ENCODE measurements at places on chromosomes 12 and 14.

- DNase-seq: no peak
Measured at GRCh38 chr12:65886996-65887395, 62.7 kb downstream of the HMGA2 start.

DNA sequence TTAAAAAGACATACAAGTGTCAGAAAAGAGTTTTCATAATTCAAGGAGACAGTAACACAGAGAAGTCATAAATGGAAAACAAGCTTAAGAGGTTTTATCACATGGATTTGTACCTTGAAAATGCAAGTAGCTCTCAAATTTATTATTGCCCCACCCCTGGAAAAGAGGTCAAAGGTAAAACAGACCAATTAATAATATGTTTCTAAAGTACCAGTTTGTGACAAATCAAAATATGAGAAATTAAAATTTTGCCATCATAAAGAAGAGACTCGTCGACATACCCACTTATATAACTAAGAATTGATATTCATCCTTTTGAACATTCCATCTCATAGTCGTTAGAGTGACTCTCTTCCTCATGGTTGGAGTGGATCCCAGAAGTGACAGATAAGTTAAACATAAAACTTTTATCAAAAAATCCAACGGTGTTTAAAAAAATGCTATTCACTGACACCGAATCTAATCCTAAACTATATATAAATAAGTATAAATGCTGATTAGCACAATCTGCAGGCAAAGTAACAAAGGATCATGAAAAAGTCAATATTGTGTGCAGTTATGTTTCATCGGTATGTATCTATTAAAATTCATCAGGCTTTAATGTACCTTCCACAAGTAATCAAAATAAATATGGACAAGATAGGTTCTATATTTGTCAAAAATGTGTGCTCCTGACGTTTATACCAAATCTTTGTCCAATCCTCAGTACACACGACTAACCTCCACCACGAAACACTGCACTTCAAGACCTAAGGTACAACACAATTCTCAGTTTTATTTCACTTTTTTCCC, 2.3 kb downstream of the CORO1C start:
- peak; percentile 47 for DNase-seq

GRCh38 chr12:44777044-44777443, 99.1 kb downstream of the NELL2 start:
- DNase-seq: no peak

GRCh38 chr12:102965281-102966155, 8.0 kb downstream of the ASCL1 start:
- no peak for DNase-seq

DNA sequence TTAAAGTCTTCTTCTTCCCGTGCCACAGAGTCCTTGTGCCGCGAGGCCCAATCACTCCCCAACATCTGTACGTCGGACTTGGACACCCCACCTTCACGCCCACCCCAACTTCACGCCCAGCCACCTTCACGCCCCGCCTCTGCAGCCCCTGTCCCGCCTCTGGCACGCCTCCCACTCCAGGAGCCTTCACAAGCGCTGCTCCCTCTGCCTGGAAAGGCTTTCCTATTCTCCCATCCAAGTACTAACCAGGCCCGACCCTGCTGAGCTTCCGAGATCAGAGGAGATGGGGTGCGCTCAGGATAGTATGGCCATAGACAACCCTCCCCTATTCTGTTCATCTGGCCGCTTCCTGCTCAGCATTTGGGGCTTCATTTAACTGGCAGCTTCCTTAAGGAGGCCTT, 17.3 kb upstream of the EIF5 start:
- DNase-seq: no peak

- no peak for DNase-seq
Measured at GRCh38 chr12:44465139-44465538, 411.0 kb downstream of the NELL2 start.

GRCh38 chr14:22583994-22584393, 5.0 kb downstream of the DAD1 start:
- DNase-seq: no peak
